Fibroblast of skin of left biceps (primary cell): ENCODE measurements at places on chromosomes 7 and 10.

GRCh38 chr7:97819161-97819560, 53.0 kb downstream of the ASNS start:
- DNase-seq, result no peak

DNA sequence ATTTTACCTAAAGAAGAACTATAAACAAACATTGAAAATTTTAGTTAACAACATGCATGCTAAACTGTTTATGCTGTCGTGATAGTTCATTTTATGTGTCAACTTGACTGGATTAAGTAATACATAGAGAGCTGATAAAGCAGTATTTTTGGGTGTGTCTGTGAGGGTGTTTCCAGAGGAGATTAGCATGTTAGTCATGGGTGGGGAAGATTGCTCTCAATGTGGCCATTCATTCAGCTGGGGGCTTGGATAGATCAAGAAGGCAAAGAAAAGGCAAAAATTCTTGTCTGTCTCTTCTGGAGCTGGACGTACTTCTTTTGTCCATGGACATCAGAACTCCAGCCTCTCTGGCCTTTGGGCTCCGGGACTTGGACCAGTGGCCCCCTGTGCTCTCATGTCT, 172.9 kb upstream of the SEMA3E start:
- no peak for DNase-seq

- DNase-seq, result no peak
Measured at GRCh38 chr7:77831953-77832352, 33.4 kb downstream of the PHTF2 start.

DNA sequence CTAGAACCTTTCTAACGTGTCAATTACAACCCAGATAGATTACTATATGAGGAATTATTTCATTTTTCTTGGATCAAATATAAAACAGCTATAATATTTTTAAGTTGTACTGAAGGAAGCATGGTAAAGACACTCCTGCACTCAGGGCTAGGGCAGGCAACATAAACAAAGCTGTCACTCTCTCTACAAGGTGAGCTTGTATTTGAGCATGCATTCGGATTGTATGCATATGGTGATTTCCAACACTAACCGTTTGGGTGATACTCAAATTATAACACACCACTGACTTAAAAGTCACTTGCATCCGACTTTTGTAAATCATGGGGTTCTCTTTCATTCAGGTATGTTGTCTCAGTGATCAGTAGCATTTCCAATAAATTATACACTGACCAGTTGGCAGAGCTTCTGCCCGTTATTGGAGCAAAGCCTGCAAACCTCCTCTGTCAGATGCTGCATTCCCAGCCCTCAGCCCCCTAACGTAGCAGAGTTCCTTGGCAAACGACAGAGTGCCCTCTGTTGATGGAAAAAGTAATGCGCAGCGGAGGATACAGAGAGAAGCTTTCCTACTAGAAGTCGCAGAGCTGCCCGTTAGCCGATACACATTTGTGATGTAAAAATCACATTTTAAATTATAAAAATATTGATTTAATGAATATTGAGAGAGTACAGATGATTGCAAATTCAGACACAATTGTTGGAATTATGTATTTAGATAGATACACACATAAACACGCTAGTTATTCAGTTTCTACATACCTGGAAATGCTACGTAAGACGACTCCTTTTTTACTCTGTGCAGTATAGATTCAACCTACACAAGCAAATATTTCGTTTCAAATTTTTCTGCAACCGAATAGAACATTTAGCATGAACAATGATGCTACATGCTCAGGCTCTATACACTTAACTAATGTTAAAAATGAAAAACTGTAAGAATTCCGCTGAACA, 173.9 kb upstream of the SP4 start:
- peak; percentile 8 for DNase-seq

DNA sequence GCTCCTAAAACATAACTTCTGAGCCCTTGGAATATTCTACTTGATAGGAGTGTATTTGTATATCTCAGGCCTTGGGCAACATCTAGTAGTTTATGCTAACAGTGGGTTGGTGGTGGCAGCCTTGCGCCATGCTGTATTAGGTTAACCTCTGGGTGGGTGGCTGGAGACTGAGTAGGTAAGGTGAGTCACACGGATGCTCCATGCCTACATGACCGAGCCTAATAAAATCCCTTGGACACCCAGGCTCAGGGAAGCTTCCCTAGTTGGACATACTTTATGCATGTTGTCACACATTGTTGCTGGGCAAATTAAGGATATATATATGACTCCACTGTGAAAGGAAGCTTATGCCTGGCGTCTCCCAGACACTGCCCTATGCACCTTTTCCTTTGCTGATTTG, 6.0 kb upstream of the DAGLB start:
- no peak for DNase-seq

- no peak for DNase-seq
Measured at GRCh38 chr7:36312915-36313334, 76.7 kb upstream of the ANLN start.

DNA sequence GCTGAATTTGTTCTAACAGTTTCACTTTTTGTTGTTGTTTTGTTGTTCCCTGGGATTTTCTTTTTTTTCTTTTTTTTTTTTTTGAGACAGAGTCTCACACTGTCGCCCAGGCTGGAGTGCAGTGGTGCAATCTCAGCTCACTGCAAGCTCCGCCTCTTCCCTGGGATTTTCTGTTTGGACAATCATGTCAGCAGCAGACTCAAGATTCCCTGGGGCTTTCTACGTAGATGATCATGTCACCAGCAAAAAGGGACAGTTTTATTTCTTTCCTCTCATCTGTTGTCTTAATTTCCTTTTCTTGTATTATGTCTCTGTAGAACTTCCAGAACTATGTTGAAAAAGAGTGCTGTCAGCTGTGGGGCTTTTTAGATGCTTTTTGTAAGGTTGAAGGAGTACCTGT, 241.4 kb downstream of the TNS3 start:
- no peak for DNase-seq

- DNase-seq, result no peak
Measured at GRCh38 chr10:17427666-17428350, 26.6 kb downstream of the ST8SIA6 start.

- no peak for DNase-seq
Measured at GRCh38 chr10:114806562-114807391, 14.8 kb upstream of the FHIP2A start.

GRCh38 chr7:149205690-149206381, 10.5 kb downstream of the ZNF282 start:
- DNase-seq, result no peak

DNA sequence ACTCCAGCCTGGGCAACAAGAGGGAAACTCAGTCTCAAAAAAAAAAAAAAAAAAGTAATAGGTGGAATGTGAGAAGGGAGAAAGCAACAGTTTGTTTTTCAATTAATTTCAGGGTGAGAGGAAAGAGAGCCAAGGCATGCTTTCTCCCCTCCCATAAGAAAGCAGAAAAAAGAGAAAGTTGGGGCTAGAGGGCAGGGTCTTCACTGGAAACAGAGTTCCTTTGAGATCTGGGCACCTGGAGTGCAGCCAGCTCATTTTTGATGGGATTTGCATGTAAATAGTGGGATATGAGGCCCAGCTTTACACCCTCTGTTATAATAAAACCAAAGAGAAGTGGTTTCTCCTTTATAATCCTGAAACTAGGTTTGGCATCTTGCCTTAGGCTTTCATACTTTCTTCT, 13.8 kb upstream of the STOX1 start:
- DNase-seq, result no peak

- no peak for DNase-seq
Measured at GRCh38 chr10:129288999-129289584, 177.9 kb upstream of the MGMT start.

DNA sequence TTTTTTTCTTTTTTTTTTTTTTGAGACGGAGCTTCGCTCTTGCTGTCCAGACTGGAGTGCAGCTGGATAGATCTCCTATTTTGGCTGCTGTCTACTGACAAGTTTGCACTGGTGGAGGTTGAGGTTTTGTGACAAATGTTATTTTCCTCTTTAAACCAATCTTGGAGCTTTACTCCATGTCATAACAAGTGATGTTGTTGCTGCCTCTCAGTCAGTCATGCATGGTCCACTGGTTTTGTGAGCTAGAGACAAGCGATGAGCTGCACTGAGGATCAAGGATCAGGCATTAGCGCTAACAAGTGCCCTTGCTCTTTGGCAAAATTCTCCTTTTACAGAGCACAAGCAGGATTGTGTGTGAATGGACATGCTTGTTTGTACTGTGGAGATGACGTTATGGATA, 805 bp upstream of the WDFY4 start:
- DNase-seq, result no peak

DNA sequence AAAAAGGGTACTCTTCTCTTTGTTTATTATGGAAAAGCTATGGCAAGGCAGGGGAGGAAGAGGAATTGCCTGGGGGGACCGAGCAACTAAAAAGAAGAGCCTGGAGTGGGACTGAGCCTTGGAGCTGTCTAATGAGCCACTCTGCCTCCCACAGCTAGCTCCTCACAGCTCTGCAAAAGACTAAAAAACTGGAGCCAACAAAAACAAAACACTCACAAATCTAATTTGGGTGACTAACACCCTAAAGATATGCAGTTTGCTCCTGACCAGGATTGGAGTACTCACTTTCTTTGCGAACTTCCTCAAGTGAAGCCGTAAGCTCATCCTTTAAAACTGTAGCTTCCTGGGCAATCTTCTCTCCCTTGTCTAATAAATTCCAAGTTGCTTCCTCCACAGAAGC, 89.4 kb downstream of the CTNNA3 start:
- DNase-seq, result peak; percentile 80

GRCh38 chr10:79084012-79084971, 15.5 kb downstream of the ZMIZ1 start:
- no peak for DNase-seq

DNA sequence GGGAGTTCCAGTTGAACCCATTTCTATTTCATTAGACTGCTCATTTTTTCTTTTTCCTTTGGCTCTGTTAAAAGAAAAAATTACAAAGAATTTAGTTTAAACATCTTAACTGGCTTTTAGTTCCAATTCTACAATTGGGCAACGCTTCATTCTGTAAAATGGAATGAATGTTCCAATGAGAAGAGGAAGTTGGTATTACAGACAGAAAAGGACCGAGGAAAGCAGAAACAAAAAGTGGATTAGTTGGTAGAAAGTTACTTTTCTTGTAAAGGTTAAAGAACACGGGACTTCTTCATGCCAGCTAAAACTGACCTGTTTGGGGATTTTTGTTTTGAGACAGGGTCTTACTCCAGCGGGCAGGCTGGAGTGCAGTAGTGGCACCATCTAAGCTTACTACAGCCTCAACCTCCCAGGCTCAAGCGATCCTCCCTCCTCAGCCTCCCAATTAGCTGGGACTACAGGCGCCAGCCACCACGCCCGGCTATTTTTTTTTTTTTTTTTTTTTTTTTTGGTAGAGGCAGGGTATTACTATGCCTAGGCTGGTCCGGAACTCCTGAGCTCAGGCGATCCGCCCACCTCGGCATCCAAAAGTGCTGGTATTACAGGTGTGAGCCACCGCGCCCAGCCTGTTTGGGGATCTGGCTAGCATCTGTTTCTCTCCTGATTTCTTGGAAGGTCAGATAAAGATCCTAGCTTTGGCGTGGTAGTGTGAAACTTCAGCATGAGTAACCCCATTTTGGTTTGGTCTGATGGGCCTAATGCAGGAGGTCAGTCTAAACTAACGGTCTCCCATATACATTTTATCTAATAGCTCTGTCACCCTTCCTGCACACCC, 1.3 kb upstream of the VDAC2 start:
- DNase-seq, result no peak

GRCh38 chr10:128130051-128130450, 3.8 kb upstream of the MKI67 start:
- DNase-seq, result no peak

GRCh38 chr10:72935361-72935760, 19.2 kb downstream of the PLA2G12B start:
- DNase-seq, result no peak

GRCh38 chr10:28833313-28833712, 156.0 kb downstream of the BAMBI start:
- no peak for DNase-seq

DNA sequence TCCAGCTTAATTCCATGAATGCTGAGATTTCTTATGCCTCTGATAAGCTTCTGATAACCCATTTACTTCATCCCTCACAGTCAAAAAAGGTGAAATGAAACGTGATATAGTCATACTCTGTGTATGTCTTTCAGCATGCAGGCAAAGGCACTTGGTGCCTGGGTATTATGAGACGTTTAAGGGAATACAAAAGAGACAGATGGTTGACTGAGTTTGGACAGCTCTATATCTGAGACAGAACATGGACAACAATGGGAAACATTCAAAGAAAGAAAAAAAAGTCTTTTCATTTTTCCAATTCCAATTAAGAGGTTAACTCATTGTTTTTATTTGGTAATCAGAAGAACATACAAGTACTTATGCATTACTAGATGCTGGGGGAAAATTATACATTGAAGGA, 96.2 kb downstream of the PPP1R17 start:
- no peak for DNase-seq

- no peak for DNase-seq
Measured at GRCh38 chr10:124414076-124414475, 4.6 kb downstream of the OAT start.

DNA sequence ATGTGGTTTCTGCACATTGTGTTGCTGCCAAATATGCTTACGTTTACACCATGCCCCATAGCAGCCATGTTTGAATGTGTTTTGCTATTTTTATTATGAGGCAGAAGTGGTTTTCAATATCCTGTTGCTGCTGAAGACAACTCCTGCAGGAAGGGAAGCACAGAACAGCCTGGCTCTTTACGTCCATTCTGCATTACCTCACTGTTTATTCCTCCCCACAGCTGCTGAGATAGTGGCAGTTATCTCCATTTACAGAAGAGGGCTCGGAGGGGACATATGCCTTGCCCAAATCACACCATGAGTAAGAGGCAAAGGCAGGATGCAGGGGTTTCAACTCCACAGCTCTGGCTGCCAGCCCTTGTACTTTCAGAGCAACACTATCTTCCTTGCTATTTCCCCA, 35.3 kb downstream of the PLPP4 start:
- no peak for DNase-seq

DNA sequence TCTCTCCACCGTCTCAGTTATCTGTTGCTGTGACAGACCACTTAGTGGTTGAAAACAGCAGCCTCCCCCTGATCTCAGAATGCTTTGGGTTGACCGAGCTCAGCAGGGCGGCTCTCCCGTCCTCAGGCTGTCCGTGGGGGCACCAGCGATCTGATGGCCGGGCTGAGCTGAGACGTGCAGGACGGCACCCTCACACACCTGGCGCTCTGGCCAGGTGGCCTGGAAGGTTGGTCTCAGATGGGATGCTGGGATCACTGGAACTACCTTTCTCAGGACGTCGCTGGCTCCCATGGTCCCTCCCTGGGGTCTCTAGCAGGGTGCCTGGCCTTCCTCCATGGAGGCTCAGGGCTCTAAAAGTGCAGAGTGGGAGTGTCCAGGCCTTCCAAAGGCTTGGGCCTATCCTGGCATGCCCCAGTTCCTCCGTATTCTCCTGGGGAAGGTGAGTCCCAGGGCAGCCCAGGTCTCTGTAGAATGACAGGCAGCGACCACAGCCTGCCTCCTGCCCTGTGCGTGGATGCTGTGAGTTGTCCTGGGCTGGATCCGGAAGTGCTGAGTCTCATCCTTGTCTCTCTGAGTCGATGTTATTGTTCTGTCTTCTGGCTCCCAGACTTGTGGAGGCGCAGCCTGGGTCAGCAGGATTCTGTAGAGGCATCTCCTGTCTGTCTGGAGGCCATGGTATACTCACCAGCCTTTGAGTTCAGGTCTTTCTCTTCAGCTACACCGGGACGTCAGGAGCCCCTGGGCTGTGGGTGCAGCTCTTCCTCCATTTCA, 12.2 kb upstream of the PWWP2B start:
- no peak for DNase-seq
